Foreskin melanocyte (primary cell): ENCODE measurements at places on chromosomes 4 and X.

DNA sequence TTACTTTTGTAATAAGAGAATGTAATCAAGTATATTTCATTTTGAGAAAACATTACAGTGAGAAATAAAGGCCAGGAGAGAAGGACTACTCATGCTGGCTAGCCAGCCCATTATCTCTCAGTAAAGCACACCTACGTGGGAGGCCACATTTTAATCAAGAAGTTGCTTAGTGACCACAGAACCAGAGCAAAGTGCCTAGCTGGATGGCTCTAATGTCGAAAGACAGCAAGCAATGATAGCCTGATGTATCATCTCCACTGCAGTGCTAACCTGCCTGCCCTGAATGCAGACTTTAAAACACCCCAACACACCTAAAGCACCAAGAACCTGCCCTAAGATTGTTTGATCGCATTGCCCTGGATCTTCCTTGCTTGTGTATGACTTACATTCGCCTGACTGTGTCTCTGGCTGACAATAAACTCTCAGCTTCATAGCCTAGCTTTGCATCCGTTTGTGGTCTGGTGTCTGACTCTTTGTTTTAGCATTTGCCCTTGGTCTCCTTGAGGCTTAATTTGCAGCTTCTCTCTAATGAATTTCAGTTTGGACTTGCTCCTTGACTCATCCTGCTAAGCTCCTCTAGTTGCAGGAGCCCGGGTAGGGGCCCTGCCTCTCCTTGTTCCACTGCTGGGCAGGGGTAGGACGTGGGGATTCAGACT is 31.4 kb upstream of the SOWAHD start:
- DNase-seq, result no peak

GRCh38 chrX:114450911-114451310 is 133.0 kb upstream of the HTR2C start:
- DNase-seq, result no peak

GRCh38 chr4:152939621-152940020 is 3.5 kb downstream of the FHDC1 start:
- DNase-seq, result no peak

DNA sequence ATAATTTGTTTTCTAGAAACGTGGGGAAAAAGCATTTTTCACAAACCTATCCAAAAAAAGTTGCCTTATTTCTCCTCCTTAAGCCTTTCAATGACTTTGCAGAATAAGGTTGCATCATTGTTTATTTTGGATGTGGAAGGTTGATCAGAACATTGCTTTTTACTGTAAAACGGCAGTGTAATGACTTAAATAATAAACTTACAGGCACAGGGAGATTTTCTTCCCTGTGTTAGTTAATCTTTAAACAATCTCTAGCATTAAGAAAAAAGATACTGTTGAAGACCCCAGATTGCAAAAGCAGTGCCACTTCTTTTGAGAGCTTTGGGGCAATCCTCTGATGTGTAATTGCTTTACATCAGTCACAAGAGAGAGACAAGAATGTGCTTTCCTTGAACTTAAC is 153.4 kb downstream of the ARX start:
- no peak for DNase-seq

DNA sequence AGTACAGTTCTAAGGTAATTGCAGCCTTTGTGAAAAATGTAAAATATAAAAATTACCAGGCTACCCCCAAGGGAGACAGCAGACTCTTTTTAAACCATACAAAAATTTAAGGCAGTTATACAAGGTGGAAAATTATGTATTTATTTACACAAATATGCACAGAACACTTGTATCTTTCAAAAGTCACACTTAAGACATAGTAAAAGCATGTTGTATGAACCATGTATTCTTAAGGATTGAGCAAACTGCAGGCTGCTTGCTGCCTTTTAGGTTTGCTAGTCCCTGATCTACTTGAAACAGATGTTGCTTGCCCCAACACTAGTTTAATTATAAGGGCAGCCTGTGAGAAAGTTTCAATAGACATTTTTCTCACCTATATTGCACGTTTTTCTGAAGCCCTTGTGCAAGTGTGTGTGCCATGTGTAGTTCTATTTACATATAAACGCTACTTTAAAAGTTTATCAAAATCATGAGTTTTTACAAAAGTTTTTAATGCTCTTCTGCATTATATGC is 72.8 kb downstream of the PRSS12 start:
- DNase-seq, result no peak

DNA sequence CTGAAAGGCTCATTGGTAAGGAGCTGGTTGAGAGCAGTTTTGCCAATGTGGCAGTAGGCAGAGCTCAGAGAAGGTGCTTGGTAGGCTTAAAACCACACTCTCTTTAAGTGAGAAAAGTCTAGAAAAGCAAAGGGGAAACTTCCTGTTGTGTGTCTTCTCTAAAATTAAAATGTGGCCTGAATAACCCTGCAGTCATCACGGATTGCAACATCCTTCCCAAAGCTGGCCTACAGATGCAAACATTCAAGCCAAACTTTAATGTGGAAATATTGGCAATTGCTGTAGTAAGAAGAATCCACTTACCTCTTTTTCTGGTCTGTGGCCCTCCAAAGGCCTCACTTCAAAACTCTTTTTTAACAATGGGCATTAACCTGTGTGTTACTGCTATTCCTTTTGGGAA is 348.5 kb downstream of the OPHN1 start:
- DNase-seq, result no peak

- no peak for DNase-seq
Measured at GRCh38 chr4:21126014-21126512, 425.8 kb downstream of the PACRGL start.

- no peak for DNase-seq
Measured at GRCh38 chr4:15343000-15343399, 84.8 kb upstream of the C1QTNF7 start.

DNA sequence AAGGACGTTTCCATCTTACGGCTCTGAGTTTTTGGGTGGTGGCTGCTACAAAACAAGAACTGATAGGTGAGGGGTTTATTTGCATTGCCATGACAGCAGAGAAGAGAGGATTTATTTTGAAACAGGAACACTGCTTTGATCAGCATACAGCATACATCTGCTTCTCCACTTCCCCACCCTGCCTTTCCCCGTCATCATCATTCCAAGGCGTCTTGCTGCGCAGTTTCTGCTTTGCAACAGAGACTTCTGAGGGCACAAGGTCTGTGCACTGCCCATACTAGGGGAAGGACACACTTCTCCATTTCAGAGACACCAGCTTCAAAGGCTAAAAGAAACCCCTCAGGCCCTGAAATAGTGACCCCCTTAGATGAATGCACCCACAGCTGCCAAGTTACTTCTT is 19.1 kb downstream of the STARD8 start:
- no peak for DNase-seq

DNA sequence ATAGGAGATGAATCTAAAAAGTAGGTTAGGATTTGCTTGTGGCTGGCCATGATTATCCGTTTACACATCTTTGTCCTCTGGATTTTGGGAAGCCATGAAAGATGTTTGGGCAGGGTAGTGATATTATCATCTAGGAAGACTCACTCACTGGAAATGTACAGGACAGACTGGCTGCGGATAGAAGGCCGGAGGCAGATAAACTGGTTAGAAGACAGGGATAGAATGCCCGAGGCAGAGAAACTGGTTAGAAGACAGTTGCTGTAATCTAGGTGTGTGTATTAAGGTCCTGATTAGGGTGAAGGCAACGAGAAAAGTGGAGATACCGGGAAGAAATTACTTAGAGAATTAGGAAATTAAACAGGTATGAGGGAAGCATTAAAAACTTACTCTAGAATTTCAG is 68.8 kb downstream of the SPRY1 start:
- DNase-seq, result no peak

DNA sequence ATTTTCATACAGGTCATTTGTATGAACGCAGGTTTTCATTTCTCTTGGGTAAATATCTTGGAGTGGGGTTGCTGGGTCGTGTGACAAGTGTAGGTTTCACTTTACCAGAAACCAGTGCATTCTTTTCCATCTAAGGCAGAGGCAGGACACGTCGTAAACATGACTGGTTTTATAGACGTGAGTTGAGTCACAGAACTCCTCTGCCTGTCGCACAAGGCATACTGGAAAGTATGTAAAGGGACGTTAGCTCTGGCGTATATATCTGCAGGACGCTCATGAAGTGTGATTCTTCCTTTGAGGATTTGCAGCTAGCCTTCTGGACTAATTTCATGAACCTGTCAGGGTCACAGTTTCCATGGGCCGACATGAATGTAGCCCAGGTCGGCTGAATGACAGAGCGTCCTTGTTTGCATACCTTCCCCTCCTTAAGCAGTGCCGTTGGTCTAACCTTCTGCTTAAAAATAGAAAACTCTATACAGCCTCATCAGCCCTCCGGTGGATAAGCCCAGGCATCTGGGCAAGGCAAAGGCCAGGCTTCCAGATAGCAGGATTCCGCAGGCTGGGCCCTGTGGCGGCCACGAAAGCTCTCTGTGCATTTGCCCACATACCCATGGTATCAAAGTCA is 106.0 kb downstream of the GPR143 start:
- DNase-seq, result no peak
